ENCODE measurements at places on chromosomes 6 and 20. TPM values are rescaled to one million over a fixed set of nuclear protein-coding genes. Genes with fewer than 3 reads are reported as not detected.

DNA sequence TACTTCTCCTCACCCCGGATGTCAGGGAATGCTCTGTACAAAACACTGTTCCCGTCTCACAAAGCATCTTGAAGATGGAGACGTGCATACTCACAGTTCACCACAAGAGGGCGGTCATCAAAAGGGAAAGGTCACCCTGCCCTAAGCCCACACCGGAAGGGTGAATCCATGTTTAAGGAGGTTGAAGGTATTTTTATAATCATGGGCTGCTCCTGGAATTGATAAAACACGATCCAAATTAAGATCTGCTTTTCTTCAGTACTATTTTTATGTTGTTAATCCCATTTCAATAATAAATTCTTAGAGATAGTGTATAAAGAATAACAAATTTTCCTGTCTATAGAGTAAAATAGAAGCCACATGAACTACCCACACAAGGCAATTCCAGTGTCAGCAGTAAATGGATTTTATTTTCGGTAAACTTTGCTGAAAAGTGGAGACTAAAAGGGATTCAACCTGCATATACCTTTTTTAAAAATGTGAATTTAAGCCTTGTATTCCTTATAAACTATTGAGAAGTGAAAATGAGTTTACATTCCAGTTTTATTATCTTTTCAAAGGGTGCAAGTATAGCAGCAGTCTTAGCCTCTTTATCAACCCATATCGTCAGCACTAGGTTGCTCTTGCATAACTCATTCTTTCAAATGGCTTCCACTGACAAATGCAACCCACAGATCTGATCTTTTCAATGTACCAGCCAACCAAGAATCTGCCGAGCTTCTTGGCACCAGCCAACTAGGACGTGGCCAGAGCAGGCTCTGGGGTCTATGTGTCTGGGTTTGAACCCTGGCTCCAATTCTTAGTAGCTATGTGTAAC, 79.7 kb upstream of the MBOAT1 start:
- H3K27ac ChIP-seq: no peak overlapping the region
- H3K27me3 ChIP-seq: no peaks in the 10 kb centered on the region
- no peaks in the 10 kb centered on the region for H3K4me1 ChIP-seq
- no peak overlapping the region for H3K4me3 ChIP-seq
- peak; percentile 79 for DNase-seq

DNA sequence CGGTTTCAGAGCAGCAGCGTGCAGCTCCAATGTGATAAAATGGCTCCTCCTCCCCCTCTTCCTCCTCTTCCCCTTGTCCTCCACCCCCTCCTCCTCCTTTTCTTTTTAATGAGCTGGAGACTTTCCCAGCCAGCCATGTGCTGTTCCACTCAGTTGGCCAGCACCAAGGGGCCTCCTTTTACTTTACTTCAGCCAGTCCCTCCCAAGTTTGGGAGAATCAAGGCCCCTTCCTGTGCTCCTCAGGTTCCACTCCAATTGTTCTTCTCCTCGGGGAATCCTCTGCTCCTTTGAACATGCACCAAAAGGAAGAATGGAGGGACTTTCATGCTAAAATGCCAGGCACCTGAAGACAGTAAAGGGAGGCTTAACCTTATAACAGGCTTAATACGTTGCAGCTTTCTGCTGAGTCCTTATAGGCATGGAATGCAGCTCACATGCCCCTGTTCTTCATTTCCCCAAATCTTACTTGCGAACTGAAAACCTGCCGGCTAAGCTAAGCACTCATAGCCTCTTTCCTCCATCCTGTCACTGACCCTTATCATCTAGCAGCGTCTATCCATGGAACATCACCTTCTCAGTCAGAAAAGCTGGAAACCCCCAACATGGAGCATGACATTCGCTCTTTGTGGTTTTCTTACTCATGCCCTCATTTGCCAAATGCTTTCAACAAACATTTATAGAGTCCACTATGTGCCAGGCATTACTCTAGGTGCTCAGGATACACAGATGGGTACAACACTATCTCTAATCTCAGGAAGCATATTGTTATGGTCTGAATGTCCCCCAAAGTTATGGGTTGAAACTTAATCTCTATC, 170.6 kb downstream of the PHACTR1 start:
- DNase-seq: peak; percentile 51
- H3K27ac ChIP-seq: no peak overlapping the region
- no peak overlapping the region for H3K4me3 ChIP-seq
- H3K4me1 ChIP-seq: no peaks in the 10 kb centered on the region
- no peaks in the 10 kb centered on the region for H3K36me3 ChIP-seq
- H3K27me3 ChIP-seq: no peaks in the 10 kb centered on the region

PSORS1C1 gene
- total RNA-seq: 0.22 TPM

DNA sequence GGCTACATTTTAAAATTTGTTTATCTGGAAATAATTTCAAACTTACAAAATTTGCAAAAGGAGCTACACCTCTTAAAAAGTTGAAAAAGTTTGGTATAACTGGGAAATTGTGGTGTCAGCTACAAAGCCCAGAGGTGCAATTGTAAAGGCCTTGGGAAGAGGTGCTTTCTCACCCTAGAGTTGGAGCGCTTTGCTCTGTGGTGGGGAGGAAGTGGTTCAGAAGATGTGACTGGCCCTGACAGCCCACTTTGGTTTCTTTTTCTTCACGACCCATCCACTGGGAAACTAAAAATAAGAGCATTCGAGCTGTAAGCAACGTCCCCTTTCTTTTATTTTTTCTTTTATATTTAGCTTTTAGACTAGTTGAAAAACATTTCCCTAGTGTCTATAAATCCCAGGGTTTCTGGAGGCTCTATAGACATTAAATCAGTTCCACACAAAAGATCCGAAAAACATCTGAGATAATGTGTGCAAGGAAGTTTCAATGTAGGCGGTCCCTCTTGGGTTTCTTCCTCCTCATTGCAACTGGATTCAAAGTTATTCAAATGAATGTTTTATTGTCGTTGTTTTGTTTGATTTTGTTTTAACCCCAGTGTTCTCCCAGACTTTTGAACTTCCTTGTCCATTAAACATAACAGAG, 397.8 kb downstream of the KIF16B start:
- H3K4me3 ChIP-seq: no peak overlapping the region
- no peaks in the 10 kb centered on the region for H3K27me3 ChIP-seq
- H3K4me1 ChIP-seq: no peaks in the 10 kb centered on the region
- H3K27ac ChIP-seq: no peak overlapping the region

DNA sequence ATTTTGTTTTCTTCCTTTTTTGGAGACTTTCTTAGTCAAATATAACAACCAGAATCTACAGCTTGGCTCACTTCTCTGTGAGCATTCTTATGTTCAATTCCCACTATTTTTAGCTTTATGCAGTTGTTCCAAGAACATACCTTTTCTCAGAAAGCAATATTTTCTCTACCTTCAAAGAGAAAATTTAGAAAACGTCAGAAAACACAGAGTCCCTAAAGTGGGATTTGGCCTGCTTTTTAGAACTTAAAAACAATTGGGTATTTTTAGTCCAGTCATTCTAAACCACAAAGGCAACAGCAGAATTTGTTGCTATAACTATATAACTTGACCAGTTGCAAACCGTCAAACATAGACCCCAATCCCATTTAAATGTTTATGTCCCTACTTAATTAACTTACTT, 133.1 kb downstream of the MOXD1 start:
- no peak for DNase-seq
- H3K4me3 ChIP-seq: no peak overlapping the region
- H3K36me3 ChIP-seq: no peaks in the 10 kb centered on the region
- H3K4me1 ChIP-seq: peaks cover 6% of the 10 kb centered on the region

OXT gene
- not detected for total RNA-seq

UBE2C gene
- total RNA-seq: 38.8 TPM

DNA sequence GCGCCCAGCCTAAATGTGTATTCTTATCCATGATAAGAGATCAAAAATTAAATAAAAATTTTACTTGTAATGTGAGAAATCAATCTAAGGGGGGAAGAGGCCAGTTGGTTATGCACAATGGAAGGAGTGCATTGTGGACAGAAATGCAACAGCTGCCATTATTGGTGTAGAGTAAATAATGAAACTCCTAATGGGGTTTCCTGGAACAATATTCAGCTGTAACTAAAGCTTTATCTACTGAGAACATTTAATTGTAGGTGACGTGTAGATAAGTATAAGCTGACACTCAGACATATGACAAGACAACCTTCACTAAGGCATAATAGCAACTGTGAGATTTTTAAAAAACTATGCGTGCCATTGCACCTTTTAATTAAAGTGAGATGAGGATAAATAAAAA, 71.4 kb downstream of the CEP57L1 start:
- H3K4me3 ChIP-seq: no peak overlapping the region
- H3K36me3 ChIP-seq: no peaks in the 10 kb centered on the region
- DNase-seq: no peak
- no peaks in the 10 kb centered on the region for H3K27me3 ChIP-seq

DNA sequence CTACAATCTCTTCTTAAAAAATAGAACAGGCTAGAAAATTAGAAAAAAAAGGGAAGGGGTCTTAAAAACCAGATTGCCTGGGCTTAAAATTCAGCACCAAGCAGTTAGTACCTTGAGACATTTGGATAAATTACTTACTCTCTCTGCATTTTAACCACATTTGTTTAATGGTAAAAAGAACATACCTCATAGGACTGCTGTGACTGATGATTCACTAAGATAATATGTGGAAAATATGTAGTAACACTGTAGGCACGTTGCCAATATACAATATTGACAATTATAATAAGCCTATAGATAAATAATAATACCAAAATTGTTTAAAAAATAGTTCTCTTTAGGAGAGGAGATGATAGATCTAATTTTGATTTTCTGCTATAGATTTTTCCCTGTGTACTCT, 750.4 kb downstream of the TENT5A start:
- no peak overlapping the region for H3K4me3 ChIP-seq
- H3K36me3 ChIP-seq: no peaks in the 10 kb centered on the region
- 0 out of 2 replicates have a peak, but pooled peaks cover 3% of the 10 kb centered on the region for H3K4me1 ChIP-seq

- H3K27me3 ChIP-seq: peaks cover 7% of the 10 kb centered on the region
- H3K4me1 ChIP-seq: peaks cover 7% of the 10 kb centered on the region
- H3K27ac ChIP-seq: no peak overlapping the region
Measured at GRCh38 chr20:6576726-6577125, 190.8 kb upstream of the BMP2 start.

- H3K4me3 ChIP-seq: peak overlapping the region; percentile 88
- H3K4me1 ChIP-seq: no peaks in the 10 kb centered on the region
- no peaks in the 10 kb centered on the region for H3K27me3 ChIP-seq
Measured at GRCh38 chr20:36950414-36951197, 902 bp downstream of the SAMHD1 start.

PDE10A gene
- total RNA-seq: 0.11 TPM

DYNLT2 gene
- 1.5 TPM for total RNA-seq

DNA sequence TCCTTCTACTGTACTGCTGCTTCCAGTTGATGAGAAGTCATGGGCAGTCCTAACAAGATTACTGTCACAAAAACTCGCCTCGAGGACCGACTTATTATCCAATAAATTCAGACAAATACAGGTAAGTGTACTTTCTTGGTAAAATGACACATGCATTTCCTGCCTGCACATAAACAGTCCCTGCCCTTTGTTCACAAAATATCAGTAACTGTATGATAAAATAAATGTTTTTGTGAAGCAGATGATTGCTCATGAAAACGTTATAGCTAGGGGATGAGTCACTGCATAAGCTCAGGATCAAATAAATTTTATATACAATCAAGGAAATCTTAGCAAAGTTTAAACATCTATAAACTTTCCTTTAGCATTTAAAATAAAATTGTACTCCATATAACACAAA, 164.5 kb upstream of the RIPOR2 start:
- no peaks in the 10 kb centered on the region for H3K27me3 ChIP-seq
- H3K4me1 ChIP-seq: no peaks in the 10 kb centered on the region
- peak; percentile 20 for DNase-seq
- H3K36me3 ChIP-seq: 0 out of 2 replicates have a peak, but pooled peaks cover 2% of the 10 kb centered on the region

DNA sequence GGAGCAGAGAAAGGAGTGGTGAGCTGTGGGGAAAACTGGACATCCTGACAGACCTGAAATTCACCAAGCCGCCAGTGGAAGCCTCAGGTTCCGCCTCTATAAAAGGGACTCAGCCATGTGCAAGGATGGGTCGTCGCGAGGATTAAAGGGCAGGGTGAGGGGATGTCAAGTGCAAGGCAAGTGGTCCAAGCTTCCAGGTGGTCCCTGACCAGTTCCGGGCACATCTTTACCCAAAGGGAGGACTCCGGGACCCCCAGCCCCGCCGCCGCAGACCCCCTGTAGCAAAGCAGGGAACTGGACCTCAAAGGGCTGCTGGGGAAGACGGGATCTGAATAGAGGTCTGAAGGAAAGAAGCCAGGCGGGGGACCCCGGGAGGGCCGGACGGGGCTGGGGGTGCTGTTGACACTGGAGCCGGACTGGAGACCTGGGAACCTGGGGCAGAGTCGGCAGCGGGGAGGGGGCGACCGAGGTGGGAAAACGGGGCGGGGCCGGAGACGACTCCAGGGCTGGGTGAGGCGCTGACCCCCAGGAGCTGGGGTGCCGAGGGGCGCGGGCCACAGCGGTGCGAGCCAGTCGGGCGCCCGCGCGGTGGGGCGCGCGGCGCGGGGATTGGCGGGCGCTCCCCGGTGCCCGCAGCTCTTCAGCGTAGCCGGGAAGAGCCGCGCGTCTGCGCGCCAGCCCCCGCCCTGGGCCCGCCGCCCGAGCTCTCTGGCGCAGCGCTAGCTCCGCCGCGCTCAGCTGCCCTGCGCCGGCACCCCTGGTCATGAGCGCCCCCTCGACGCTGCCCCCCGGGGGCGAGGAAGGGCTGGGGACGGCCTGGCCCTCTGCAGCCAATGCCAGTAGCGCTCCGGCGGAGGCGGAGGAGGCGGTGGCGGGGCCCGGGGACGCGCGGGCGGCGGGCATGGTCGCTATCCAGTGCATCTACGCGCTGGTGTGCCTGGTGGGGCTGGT, at the start of gene SSTR4:
Gene SSTR4, plus strand, starts transcription at position 592 of the 951 bp plus-strand sequence. Its CDS starts 172 bp downstream, at position 764.
- H3K27ac ChIP-seq: no peak within 1 kb of the TSS
- peaks cover 50% of the 10 kb centered on the region for H3K27me3 ChIP-seq
- H3K4me1 ChIP-seq: no peaks in the 10 kb centered on the region
- no peaks in the 10 kb centered on the region for H3K36me3 ChIP-seq

GRCh38 chr20:20292472-20292871, 75.4 kb upstream of the INSM1 start:
- no peak for DNase-seq
- H3K27me3 ChIP-seq: no peaks in the 10 kb centered on the region
- H3K27ac ChIP-seq: no peak overlapping the region
- H3K36me3 ChIP-seq: no peaks in the 10 kb centered on the region
- no peak overlapping the region for H3K4me3 ChIP-seq

TMEM244 gene
- not detected for total RNA-seq

GRCh38 chr20:40658509-40658908, 30.5 kb downstream of the MAFB start:
- no peaks in the 10 kb centered on the region for H3K36me3 ChIP-seq
- no peaks in the 10 kb centered on the region for H3K27me3 ChIP-seq
- H3K4me1 ChIP-seq: no peaks in the 10 kb centered on the region
- no peak overlapping the region for H3K27ac ChIP-seq
- no peak for DNase-seq

RAB32 gene
- total RNA-seq: 103 TPM

- DNase-seq: no peak
- no peaks in the 10 kb centered on the region for H3K36me3 ChIP-seq
- no peak overlapping the region for H3K27ac ChIP-seq
- H3K4me3 ChIP-seq: no peak overlapping the region
Measured at GRCh38 chr20:62872184-62872847, 10.7 kb upstream of the TCFL5 start.

All from GM23248 (cell line).